ENCODE measurements at places on chromosomes 7 and 10.

GRCh38 chr7:123028339-123028738 is 32.8 kb upstream of the TAS2R16 start:
- no peak for DNase-seq

DNA sequence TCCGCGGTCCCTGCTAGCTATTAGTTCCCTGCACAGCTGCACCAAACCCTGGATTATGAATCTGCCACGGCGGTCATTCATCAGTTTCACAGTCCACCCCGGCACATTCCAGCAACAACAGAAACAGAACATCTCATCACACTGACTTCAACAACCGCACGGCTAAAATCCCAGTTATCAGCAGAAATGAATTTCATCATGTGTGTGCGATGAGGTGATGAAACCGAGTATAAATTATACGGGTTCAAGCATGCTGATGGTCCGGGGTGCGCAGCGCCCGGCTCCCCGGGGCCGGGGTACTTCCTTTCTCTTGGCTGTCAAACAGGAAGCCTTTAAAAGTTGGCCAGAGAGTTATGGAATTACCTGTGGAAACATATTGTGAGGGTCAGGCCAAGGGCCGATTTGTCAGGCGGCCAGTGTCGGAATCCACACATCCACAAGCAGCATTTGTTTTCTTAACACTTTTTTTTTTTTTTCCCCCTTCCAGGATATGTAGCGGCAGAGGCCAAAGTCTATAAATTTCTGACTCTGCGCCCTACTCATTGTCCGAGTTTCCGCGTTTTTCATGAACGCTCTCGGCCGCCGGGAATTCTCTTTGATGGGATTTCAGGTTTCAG is 420.9 kb upstream of the MGMT start:
- DNase-seq = no peak

- DNase-seq = no peak
Measured at GRCh38 chr10:11300026-11300425, 282.4 kb downstream of the CELF2 start.

DNA sequence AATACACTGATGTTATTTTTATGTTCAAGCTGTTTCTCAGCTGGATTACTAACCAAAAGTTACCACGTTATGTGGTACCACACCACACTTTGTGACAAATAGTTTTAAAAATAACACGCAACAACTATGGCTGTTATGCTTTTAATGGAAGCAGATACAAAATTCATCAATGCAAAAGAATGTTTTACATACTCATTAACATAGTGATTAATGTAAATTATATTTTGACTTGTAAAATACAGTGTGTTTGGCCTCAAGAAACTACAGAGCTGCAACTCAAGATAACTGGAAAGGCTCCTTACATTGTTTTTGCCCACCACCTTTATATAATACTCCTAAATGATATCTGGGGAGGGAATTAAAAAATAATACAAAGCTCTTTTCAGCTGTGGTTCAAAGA is 25.5 kb downstream of the NCOA4 start:
- no peak for DNase-seq

- DNase-seq = no peak
Measured at GRCh38 chr7:84112771-84113170, 81.8 kb downstream of the SEMA3A start.

DNA sequence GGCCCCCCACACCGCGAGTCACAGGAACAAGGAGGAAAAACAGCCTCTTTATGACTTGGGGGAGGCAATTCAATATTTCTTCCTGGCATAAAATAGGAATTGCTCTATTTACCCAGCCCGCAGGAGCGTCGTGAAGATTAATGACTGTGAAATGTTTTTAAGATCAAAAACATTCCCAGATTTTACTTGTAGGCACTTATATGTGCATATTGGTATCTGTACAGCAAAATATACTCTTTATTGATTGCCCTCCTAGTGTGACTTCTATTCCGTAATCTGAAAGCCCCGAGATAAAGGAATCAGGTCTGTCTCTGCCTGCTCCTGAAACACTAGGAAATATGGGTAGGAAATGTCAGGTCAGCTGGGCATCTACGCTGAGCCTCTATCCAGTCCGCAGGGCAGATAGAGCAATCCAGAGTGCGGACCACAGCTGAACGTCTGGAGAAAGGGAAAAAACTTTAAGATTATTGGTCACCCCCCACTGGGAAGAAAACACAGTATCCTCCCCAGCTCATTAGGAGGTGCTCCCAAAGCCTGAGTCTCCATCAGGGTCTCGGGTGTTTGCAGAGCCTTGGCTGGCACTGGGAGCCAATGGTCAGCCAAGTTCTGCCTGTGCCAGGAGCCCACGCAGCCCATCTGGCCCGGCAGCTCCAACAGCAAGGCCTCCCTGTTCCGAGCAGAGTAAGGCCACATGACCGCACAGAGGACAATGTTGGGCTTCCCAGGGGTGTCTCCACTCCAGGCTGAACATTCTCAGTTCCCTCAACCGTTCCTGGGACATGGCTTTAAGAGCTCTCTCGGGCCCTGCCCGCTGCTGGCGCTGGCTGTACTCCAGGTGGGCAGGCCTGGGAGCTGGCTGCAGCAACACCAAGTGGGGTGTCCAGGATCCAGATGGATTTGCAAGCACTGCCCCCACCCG is 7.7 kb downstream of the CTBP2 start:
- no peak for DNase-seq

GRCh38 chr7:2938514-2939192 is 94.5 kb upstream of the GNA12 start:
- DNase-seq = no peak

GRCh38 chr10:123479640-123480039 is 186.5 kb upstream of the GPR26 start:
- DNase-seq = peak; percentile 7

DNA sequence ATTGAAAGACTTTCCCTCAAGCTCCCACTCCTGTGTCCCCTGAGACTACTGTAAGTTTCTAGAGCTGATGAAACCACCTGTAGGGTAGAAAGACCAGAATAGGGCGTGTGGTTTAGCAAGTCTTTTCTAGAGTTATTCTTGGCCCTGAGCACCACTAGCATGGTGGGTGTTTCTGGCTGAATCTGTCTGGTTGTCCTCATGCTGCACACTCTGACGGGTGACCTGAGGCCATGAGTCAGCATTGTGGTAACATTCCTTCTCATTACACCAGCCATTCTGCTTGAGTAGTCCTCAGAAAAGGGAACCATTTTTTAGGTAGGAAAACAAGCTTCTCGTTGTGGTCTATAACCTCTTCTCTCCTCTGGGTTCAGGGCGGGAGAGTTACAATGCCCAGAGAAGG is 250.3 kb downstream of the SNX13 start:
- peak; percentile 38 for DNase-seq

- no peak for DNase-seq
Measured at GRCh38 chr10:130999376-131000202, 311.9 kb downstream of the TCERG1L start.

DNA sequence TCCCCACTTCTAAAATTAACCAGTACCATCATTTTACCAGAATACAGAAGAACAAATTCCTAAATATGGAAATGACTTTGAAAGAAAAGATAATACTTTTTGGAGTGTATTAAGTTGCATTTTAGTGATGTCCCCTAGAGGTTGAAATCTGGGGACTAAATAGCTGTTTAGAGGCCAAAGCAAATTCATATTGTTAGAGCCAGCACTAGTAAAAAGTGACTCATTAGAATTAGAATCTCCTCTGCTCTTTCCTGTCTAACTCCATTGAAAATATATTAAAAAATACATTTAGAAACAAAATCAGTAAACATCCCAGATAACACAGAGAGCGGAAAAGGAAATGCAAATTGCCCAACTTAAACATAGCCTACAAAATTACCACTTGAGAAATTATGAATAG is 1189.6 kb upstream of the C7orf33 start:
- no peak for DNase-seq

- no peak for DNase-seq
Measured at GRCh38 chr10:66350622-66351399, 575.0 kb upstream of the LRRTM3 start.

- DNase-seq = no peak
Measured at GRCh38 chr7:151143261-151144015, 24.1 kb downstream of the GBX1 start.

DNA sequence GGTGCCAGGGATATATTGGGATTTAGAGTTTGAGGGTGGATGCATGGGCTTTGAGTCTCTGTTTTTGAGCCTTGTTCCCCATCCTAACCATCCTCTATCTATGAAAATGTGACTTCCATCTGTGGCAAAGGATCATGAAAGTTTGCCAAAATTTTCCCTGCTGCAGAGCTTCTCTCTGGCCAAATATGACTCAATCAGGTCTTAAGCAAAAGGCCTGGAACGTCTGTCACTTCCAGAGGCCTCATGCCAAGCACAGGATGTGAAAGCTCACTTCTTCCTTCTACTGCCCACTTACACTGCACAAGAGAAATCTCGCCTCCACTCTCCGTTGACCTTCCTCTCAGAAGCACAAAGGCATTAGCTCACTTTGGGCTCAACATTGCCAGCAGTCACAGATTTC is 696.9 kb upstream of the NRP1 start:
- DNase-seq = no peak

DNA sequence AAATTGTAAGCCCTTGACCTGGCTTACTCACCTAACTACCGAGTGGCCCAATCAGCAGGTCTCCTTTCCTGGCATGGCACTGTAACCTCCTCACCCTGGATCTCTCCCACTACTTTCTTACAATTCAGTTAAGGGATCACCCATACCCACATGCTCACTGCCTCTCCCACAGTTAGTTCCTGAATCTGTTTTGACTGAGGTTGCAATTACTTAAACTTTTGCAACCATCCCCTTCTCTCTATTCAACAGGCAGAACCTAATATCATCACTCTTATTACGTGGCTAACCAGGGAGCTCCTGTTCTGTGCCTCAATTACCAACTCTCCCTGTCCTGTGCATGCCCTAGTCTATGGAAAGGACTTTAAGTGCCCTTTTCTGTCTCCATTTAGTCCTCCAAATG is 84.2 kb upstream of the IKZF1 start:
- DNase-seq = no peak

DNA sequence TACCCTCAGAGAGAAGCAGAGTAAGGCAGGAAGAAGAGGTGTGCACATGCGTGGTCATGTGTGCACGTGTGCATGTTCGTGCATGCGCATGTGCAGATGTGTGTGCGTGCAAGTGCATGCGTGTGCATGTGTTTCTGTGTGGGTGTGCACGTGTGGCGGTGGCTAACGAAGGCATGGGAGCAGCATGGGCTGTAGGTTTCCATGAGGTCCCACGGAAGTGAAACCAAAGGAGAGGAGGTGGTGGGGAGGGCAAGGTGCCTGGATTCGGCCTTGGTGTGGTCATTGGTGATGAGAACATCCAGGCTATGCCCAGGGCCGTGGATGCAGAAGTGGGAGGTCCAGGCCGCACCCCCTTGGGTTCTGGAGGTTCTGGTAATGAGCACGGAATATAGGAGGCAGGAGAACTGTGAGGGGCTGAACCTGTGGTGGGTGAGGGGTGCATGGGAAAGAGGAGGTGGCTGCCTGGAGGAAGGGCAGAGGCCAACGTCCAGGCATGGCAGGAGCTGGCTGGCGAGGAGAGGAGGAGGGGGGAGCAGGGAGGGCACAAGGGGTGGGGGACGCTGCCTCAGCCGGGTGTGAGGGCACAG is 2.4 kb upstream of the INPP5A start:
- no peak for DNase-seq

DNA sequence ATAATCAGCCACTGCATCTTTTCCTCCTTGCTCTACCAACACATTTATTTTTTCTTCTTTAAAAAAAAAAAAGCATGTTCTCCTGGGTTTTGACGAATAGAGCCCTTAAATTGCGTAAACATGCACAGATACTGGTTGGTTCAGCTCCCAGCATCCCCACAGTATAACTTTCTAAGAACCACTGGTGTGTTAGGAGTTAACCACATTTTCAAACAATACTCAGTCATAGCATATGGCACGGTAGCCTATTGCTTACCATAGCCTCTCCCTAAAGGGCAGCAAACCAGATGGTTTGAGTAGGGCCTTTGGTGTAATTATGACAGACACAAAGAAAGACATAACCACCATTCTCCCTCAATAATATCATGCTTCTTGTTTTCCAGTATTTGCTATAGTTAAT is 145.0 kb downstream of the LRRC4 start:
- DNase-seq = no peak

DNA sequence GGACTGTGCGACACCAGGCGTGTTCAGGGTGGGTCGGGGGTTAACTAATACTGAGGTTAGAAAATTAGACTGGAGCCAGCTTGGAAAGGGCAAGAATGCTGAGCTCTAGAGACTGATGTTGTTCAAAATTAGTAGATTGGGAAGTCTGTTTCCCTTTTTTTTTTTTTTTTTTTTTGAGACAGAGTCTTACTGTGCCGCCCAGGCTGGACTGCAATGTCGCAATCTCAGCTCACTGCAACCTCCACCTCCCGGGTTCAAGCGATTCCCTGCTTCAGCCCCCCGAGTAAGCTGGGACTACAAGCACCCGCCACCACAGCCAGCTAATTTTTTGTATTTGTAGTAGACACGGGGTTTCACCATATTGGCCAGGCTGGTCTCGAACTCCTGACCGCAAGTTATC is 2.7 kb upstream of the CPVL start:
- DNase-seq = no peak

- DNase-seq = no peak
Measured at GRCh38 chr10:25036381-25036780, 20.0 kb downstream of the THNSL1 start.

DNA sequence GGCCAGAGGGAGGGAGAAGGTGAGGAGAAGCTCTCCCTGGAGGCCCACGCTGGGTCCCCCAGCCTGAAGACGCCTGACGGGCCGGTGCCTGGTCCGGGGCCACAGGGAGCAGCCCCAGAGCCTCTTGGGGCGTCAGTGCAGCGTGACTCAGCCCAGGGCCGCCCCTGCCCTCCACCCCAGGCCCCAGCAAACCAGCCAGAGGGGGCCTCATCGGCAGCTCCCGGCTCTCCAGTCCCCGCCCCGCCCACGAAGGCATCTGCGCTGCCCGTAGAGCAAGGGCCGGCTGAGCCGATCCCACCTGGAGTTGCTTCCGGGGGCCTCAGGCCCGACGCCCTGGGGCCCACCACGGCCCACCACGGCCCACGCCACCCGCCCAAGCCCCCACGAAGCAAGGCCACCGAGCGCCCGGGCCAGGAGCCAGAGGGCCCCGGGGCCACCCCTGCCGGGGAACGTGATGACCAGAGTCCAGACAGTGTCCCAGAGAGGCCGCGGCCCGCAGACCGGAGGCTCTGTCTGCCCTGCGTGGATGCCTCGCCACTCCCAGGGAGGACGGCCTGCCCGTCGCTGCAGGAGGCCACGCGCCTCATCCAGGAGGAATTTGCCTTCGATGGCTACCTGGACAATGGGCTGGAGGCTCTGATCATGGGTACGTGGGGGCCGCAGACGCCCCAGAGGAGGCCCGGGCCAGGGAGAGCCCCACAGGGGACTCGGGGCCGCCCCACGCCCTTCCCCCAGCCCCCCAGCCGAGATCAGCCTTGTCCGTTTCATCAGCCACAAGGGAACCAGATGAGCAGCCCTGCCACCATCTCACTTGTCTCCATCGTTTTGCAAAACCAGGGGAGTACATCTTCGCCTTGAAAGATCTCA is 31.2 kb upstream of the UTF1 start:
- no peak for DNase-seq
